ENCODE measurements at places on chromosomes 12 and 14.

DNA sequence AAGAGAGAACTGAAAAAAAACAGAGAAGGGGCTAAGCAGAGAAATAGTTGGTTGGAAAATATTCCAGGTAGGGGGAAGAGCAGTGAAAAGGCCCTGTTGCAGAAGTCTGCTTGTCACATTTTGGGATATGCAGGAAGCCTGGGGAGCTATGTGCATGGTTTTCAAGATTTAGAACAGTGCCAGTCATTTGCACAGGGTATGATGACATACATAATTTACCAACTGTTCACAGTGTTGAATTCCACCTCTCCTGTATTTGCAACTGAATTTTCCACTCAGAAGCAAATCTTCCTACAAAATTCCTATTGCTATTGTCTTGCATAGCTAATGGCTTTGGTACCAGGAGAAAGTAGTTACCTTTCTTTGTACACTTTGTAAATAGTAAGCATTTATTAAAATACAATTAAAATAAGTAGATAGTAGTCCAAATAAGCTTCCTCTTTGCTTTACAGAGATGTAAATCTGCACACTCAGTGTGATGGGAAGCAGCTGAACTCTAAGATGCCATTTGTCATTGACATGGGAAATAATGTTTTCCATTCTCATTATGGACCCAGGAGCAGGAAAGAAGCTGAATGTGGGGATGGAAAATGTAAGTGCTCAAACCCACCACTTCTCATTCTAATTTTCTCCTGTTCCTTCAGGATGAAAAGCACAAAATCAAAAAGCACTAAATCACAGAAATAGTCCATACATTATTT is 177.4 kb downstream of the BTG1 start:
- no peak for DNase-seq

GRCh38 chr12:16218934-16219751 is 58.3 kb downstream of the SLC15A5 start:
- DNase-seq, result no peak

DNA sequence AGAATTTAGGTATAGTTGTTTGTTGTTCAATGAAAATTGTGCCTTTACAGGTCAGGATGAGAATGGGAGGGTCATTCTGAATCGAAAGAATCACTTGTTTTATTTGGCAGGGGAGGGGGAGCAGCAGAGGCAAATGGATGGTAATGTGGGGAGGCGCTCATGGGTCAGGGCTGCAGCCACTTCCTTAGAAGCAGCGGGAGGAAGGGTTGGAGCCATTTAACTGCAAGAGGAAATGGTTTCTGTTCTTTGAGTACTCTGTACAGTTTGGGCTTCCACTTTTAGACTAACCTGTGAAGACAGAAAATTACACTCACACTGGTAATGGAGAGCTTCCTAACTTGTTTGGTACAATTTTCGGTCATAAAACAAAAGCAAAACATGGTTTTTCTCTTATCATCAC is 57.2 kb downstream of the PIWIL1 start:
- DNase-seq, result no peak

GRCh38 chr12:79936670-79937069 is 1.8 kb upstream of the PPP1R12A start:
- DNase-seq, result no peak

DNA sequence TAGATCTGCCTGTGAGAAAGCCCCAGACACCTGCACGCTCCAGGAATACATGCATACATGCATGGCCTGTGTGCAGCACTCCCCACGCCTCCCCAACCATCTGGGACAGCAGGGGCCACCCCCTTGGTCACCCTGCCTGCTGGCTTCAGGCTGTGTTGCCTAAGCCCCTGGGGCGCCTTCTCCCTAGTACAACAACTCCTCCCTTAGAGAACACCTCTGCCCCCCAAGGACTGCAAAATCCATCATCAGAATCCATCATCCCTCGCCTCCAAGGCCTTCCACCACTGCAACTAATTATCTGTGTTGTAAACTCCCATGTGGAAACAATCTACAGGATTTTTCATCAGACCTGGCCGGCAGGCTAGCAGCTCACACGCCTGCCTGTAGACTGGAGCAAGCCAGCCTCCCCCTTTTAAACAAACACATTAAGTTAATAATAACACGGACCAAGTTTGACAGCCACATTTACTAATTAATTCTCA is 36.8 kb downstream of the ZFP36L1 start:
- DNase-seq, result no peak

GRCh38 chr12:103441437-103442181 is 54.2 kb downstream of the C12orf42 start:
- no peak for DNase-seq

DNA sequence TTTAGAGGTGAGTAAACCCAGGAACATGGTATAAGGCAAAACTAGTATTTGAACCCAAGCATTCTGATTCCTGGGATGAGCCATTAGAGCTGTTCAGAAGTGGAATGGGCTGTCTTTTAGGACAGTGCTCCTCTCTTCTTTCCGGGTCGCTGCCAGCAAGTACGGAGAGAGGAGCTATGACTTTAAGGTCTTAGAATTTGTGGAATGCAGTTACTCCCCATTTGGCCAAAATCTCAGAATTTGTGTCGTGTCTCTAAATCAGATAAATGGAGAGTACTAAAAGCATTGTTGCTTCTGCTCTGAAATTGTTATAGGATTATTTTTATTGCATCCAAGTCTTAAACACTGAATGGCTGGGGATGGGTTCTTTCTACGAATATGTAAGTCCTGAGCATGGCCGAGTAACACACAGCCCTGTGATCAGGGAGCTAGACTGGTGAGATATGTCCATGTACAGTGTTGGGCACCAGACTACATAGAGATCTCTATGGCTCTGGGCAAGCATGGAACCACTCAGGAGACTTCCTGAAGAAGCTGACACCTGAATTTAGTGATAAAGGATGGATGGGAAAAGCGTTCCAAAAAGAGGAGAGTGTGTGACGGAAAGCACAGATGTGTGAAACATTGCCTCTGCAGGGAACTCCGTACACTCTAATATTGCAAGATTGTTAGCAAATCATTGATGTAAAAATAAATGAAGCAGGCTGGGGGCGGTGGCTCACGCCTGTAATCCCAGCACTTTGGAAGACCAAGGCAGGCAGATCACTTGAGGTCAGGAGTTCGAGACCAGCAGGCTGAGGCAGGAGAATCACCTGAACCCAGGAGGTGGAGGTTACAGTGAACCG is 184.7 kb downstream of the SRGAP1 start:
- no peak for DNase-seq

DNA sequence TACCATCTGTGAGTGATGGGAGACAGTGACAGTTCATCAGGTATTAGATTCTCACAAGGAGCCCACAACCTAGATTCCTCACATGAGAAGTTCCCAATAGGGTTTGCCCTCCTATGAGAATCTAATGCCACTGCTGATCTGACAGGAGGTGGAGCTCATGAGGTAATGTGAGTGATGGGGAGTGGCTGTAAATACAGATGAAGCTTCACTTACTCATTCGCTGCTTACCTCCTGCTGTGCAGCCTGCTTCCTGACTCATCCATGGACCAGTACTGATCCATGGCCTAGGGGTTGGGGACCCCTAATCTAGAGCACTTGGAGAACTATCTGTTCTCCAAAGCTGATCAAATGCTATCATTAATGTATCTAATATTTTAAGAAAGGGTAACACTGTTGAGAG is 17.7 kb downstream of the CLEC2D start:
- no peak for DNase-seq

All from SIG-M5 (cell line).